Caki2 (cell line): ENCODE measurements at places on chromosomes 7 and 10. TPM values are rescaled to one million over a fixed set of nuclear protein-coding genes. Genes with fewer than 3 reads are reported as not detected.

Gene KLHL7
- 36.2 and 46.4 TPM in 2 replicates for total RNA-seq

GRCh38 chr10:35794703-35795102, 152.6 kb upstream of the FZD8 start:
- DNase-seq: no peak

GRCh38 chr10:132962623-132963429, 20.5 kb upstream of the CFAP46 start:
- DNase-seq: no peak

- no peak for DNase-seq
These were observed 6.6 kb downstream of the ANK3 start for GRCh38 chr10:60382946-60383681.

DNA sequence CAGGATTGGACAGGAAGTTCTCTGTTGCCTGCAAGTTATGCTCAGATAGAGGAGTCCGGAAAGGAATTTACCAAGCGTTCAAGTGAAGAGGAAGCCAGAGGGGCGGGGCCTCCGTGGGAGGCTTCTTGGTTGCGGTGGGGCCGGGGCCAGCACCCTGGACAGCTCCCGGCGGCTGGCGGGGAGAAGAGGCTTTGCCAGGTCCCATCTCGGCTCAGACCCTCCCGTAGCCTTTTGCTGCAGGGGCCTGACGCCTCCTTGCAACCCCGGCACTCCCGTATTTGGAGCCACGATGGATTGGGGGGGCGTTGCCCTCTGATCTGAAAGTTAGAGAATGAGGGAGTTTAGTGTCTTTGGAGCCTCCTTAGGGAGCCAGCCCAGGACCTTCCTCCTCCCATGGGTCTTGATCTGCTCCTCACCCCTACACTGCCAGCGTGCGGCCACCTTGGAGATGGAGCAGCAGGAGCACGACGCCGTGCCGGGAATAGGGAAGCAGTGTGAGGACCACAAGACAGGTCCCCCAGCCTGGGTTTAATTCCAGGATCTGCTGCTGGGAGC, 3.1 kb upstream of the SLC18A3 start:
- DNase-seq: peak; percentile 71

- peak; percentile 69 for DNase-seq
These were observed 501 bp downstream of the TFPI2 start for GRCh38 chr7:93890041-93890463.

GRCh38 chr10:114940735-114941134, 2.7 kb downstream of the TRUB1 start:
- no peak for DNase-seq

DNA sequence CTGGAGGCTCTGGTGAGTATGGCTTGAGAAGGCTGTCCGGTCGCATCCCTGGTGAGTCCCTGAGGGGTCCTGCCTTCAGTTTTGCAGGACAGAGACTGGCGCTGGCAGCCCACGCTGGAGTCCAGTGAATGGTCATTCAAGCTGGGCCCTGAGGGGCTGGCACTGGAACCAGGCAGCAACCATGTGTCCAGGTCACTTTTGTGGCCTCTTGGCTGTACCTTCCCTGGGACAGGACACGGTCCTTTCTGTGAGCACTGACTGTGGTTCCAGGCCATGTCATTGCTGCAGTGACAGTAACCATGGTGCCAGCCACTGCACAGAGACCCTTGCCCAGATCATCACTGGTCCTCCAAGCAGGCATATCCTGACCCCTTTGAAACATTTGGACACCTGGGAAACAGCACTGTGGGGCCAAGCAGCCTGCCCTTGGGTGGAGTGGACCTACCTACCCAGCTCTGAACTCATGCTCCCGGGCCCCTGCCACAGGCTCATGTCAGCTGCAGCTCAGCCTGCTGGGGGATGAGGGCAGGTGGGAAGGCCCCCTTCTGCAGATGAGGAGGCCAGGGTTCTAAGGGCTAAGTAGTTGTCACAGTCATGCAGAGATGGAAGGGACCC, 72.1 kb downstream of the ADCY1 start:
- DNase-seq: no peak

- no peak for DNase-seq
These were observed 116.9 kb upstream of the SVIL start for GRCh38 chr10:29751684-29752083.

- DNase-seq: no peak
These were observed 75.9 kb downstream of the HIPK2 start for GRCh38 chr7:139701908-139702307.
